CD4-positive, alpha-beta T cell treated with Interleukin-6 for 4 hours (primary cell): ENCODE measurements at places on chromosomes 3 and 15.

DNA sequence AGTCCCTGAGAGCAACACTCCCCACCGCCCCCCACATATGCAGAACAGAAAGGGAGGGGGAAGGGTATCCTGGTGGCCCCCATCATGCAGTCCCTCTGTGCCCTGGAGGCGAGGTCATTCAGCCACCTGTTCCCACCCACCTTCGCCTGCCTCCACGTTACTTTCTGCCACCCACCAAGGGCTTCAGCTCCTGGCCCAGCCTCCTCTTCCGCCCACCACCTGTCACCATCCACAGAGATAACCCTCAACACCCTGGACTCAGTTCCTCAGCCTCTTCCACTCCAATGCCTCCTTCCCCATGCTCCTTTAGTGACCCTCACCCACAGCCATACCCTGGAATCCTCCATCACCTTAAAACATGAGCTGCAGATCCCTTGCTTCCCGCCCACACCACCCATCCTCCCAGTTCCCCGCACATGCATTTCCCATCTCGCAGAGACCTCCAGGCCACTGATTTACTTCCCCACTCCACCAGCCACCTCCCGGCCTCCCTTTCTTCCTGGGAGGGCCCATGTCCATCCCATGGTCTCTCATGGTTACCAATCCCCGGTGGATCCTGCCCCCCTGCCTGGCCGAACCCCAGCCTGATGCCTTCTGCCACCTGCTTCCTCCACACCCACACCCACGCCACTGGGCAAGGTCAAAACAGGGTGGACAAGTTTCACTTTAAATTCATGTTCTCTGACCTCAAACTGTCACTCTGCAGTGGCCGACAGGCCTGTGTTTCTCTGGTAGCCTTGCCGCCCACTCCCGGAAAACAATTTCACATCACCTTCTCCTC, 18.2 kb downstream of the HOMER2 start:
- no peak for DNase-seq

- DNase-seq = no peak
Observed at GRCh38 chr15:25903024-25903581, 40.0 kb upstream of the ATP10A start.

- DNase-seq = no peak
Observed at GRCh38 chr3:25177041-25177440, 251.0 kb upstream of the RARB start.

GRCh38 chr15:22958487-22959280, 21.5 kb downstream of the CYFIP1 start:
- DNase-seq = no peak

- no peak for DNase-seq
Observed at GRCh38 chr3:62445275-62445674, 71.9 kb upstream of the FEZF2 start.

- DNase-seq = peak; percentile 85
Observed at GRCh38 chr3:12841149-12841969, at the start of gene RPL32. RPL32 (minus strand) TSS chr3:12841565; CDS start chr3:12840237, 1,328 bp downstream.

GRCh38 chr15:71440489-71441110, 325.3 kb downstream of the THSD4 start:
- DNase-seq = no peak

DNA sequence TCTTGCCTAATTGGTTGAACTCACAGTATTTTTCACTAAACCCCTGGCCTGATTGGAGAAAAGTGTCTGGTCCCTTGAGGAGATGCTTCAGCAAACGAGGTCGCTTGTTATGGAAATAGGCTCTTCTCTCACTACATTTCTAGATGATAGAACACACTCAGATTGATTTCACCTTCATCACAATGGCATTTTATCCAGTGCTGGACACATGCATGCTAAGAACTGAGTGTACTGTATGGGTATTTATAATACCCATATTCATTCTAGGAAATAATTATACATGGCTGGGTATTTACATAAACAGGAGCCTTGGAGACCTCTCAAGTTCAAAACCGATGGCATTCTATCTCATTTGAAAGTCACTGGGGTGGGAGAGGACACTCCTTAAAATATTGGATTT, 444.9 kb downstream of the LPP start:
- no peak for DNase-seq

- no peak for DNase-seq
Observed at GRCh38 chr3:73459711-73460110, 165.0 kb downstream of the PDZRN3 start.

DNA sequence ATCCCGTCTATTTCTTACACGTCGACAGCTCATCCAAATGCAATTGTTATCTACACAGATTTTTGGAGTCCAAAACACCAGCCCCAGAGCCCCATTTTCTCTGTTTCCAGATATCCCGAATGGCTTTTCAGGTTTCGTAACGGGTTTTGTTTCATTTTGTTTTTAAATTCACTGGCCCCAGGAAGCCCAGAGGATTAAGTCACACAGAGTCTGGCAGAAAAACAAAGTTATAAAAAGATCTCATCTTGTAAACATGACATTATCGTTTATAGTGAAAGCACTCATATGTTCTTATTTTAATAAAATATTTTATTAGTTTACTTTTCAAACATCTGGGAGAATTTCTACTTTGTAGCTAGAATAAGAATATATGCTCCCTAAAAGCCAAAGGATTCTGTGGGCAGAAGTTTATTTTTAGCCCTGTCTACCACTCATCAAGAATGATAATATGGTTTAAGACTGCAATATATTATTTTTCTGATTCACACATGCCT, 149.3 kb upstream of the SLC2A2 start:
- DNase-seq = no peak

DNA sequence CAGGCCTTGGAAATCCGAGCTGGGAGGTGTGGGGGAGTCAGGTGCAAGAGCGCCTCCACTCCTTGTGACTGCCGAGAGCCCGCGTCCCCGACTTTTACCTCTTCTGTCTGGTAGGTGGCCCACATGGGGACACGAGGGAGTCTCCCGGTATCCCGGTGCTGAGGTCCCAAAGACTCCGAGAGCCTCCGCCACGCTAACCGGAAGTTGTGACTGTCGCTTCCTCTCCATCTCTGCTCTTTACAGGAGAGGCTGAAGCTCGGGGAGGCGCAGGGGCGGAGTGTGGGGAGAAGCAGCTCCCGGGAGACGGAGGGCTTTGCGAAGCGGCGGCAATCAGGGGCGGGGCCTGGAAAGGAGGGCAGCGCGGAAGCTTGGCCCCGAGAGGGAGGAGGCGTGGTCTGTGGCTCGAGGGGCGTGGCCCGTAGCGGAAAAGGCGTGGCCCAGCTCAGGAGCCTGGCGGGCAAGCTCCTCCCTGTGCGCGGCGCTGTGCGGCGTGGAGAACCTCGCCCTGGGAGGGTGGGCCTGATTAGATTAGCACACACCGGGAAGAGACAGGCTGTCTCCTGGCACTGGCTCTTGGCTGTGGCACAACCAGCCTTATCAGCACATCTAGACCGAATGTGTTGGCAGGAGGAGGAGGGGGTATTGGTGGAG, 143.9 kb downstream of the GABRB3 start:
- DNase-seq = no peak

DNA sequence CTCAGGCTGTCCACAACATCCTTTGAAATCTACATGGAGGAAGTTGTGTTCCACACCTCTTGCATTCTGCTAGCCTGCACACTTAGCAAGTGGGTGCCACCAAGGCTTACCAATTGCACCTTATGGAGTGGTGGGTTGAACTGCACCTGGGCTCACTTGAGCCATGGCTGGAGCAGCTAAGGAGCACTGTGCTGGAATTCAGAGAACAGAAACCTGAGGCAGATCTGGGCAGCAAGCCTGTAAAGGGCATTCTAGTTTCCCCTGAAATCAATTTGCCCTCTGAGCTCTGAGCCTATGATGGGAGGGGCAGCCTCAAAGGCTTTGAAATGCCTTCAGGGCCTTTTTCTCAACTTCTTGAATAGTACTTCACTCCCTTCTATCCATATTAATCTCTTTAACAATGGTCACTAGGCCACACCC, 18.0 kb downstream of the BTLA start:
- DNase-seq = no peak

- DNase-seq = no peak
Observed at GRCh38 chr3:170275832-170276231, 53.6 kb downstream of the PRKCI start.

DNA sequence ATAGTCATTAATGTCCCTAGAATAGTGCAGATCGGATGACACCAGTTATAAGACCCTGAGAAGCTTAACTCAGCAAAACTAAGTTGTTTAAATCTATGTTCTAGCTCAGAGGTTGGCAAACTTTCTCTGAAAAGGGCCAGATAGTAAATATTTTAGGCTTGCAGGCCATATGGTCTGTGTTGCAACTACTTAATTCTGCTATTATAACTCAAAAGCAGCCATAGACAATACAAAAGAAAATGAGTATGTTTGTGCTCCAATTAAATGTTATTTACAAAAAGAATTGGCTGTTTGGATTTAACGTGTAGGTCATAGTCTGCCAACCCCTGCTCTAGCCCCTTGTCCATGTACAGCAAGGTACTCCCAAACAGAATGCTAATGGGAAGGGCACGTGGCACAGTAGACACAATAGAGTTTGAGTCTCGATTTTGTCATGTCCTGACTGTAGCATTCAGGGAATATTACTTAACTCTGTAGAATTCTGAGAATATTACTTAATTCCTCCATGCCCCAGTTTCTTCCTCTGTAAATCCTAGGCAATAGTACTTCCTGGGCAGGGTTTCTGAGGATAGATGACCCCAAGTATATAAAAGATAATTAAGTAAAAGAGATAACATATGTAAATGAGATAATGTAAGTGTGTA, 70.5 kb upstream of the ATP2C1 start:
- DNase-seq = no peak

DNA sequence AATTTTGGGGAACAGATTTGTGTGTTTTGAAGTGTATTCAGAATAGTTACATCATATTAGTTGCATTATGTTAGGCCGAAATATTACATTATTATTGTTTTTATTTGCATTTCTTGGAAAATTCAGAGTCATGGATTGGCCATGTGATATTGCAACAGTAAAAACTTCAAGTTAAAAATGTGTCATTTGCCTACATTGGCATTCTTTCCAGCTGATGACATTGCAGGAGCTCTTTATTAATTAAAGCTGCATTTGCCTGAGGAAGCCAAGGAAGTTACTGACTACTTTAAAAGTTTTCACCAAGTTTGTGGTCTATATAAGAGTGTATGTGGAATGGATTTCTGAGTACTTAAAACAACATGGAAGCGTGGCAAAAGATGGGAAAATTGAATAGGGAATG, 726.4 kb upstream of the SGO1 start:
- DNase-seq = no peak

DNA sequence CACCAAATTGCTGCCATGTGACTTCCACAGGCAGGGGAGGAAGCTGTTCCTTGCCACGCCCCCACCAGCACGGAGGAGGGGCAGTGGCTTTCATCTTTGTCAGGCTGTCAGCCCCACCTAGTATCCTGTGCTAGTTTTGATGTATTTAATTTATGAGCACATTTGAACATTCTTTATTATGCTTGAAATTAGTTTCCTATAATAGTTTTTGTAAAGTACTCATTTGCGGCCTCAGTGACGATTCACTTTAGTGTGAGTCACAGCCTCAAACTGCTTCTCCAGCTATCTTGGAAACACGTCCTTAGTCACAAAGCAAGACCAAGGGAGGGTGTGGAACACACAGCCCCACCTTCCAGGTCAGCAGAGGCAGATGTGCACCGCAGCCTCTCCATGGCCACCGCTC, 239.9 kb upstream of the ATP10A start:
- DNase-seq = no peak

DNA sequence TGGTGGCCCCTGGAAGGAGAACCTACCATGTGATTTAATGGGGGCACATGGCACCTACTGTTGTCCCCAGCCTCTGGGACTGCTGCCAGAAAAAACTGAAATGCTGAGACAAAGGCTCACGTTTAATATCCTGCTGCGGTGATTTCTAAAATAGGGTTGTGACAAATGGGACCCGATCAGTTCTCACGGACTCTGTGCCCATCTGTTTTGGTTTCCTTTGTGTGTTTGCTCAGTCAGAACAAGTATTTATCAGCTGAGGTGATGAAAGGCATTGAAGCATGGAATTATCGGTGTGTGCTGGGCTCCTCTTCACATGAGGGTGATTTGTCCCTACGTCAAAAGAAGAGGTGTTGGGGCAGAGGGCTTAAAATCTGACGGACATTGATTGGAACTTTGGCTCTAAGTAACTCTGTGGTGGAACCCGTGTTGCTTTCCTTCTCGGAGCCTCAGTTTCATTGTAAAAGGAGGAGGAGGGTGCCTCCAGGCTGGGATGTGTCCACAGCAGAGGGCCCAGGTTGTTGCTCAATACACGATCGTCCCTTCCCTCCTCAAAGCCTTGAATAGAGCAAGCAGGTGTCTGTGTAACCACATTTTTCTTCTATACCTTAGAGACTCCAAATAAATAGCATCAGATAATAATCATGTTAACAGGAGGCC, 283.3 kb upstream of the RGMA start:
- DNase-seq = no peak

DNA sequence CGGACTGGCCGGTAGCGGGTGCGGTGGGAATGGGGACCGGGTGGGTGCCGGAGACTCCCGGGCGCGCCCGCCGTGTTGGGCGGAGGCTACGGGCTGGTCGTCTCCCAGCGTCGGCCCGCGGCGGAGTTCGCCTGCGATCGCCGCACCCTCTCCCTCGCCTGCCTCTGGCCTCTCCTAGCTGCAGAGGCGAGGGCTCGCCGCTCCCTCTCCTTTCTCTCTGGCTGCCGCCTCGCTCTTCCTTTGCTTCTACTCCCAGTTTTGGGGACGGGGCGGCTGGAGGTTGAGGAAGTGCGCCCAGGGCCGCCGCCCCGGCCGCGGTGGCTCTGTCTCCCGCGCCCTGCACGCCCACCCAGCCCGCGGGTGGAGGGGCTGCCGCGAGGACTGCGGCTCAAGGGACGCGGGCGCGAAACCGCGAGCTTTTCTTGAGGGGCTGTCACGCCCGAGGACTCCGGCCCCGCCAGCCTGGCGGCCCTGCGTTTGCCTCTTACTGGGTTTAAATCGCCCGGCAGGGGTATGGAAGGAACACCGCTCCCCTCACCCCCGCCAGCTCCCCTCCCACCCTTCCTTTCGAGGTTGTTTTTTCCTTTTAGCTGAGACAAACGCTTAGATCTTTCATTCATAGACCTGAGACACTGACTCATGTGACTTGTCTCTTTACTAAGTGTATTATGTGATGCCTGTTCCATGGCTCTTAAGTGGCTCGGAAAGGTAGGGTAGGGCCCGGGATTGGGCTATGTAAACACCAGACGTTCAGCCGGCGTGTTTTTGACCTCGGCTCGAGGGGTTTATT, 654 bp downstream of the PIK3CA start:
- peak; percentile 79 for DNase-seq

DNA sequence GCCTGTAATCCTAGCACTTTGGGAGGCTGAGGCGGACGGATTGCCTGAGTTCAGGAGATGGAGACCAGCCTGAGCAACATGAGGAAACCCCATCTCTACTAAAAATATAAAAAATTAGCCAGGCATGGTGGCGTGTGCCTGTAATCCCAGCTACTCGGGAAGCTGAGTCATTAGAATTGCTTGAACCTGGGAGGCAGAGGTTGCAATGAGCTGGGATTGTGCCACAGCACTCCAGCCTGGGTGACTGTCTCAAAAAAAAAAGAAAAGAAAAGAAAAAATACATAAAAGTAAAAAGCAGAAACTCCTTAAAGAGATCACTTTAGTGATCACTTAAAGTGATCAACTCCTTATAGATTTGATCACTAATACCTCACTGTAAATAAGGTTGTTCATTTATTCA, 78.0 kb downstream of the GMPS start:
- DNase-seq = no peak
